GM12891 (cell line): ENCODE measurements at places on chromosomes 1 and 21.

- peak; percentile 35 for DNase-seq
These were observed 65.5 kb downstream of the UBE2U start for GRCh38 chr1:64268653-64269557.

- DNase-seq: no peak
These were observed 575.0 kb upstream of the CHRM3 start for GRCh38 chr1:238811211-238811879.

- peak; percentile 85 for DNase-seq
These were observed at the start of gene INKA2 for GRCh38 chr1:111739194-111739924. Gene INKA2, minus strand, starts transcription at chr1:111739395. Its CDS starts 153 bp downstream, at chr1:111739242.

GRCh38 chr1:35845766-35846165 is 37.2 kb upstream of the AGO1 start:
- no peak for DNase-seq

DNA sequence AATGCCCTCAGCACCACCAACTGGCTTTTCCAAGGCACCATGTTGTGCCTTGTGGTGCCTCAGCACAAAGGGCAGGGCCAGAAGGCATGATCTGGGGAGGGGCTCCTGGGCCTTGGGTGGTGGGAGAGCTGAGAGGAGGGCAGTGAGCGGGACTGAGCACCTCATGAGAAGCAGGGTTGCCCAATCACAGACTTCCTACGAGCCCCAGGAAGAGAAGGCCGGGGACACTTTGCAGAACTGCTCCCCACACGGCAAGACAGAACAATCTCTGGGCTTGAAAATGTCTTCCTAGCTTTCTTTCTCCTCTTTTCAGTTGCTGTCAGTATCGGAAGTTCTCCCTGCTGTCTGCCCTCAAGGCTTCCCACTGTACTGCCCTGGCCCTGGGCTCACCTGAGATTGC is 6.8 kb downstream of the KCNJ10 start:
- DNase-seq: no peak
